ENCODE measurements at places on chromosomes 7 and 10.
A peak's percentile ranks its signal among the peaks of the same experiment; 100 is the strongest.

GRCh38 chr7:130299866-130300265 is 6.9 kb downstream of the CPA4 start:
- DNase-seq = no peak

GRCh38 chr7:128879939-128880746 is 17.5 kb downstream of the ATP6V1F start:
- no peak for DNase-seq

DNA sequence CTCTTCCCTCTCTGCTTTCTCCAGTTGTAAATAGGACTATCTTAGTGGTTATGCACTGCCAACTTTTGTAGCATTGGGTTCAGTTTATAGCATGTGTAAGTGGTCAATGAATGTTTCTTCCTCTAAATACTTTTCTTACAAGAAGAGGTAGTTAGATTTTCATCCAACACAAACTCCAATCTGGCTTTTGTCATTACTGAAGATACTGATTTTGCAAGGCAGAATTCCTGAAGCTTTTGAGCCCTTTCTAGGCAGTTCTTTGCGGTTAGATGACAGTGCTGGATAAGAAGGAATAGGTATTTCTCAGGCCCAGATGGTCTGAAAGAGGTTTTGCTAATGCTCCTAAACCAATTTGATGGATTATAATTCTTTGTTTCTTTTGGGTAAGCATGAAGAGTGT is 60.5 kb downstream of the BICC1 start:
- DNase-seq = no peak

GRCh38 chr10:130715686-130716670 is 579.8 kb downstream of the GLRX3 start:
- no peak for DNase-seq

GRCh38 chr7:101121991-101122932 is 4.6 kb upstream of the SERPINE1 start:
- DNase-seq = peak; percentile 63

- no peak for DNase-seq
Observed at GRCh38 chr7:42197451-42197850, 39.6 kb downstream of the GLI3 start.

DNA sequence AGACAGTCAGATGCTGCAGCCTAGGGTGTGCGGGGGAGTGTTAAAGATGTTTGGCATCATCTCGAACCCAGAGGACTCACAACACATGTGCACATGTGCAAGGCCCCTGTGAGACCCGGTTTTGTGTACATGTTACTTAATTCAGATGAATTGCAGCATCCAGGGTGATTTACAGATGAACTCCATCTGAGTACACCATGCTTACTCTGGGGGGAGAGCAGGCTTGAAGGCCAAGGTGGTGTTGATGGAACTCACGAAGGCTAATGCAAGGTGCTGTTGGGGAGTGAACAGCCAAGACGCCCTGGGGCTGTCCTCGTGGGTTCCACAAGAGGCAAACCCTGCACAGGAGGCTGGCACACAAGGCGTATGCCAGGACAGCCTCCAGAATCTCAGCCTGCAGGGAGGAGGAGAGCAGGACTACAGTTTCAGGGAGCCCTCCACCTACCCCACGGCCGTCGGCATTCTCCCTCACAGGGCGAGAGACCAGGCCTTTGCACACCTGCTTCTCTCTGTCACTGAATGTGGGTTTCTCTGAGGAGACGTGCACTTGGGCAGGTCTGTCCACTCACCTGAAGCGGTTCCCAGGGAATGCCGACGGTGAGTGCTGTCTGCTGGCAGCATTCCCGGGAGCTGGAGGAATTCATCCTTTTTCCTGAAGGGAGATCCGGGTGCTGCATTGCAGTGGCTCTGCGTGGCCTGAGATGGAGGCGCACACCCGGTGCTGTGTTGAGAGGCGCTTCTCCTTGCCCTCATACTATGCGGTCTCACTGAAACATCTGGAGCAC is 178.5 kb upstream of the RNF32 start:
- no peak for DNase-seq

- DNase-seq = no peak
Observed at GRCh38 chr10:5159126-5159525, 25.8 kb downstream of the AKR1C8 start.

DNA sequence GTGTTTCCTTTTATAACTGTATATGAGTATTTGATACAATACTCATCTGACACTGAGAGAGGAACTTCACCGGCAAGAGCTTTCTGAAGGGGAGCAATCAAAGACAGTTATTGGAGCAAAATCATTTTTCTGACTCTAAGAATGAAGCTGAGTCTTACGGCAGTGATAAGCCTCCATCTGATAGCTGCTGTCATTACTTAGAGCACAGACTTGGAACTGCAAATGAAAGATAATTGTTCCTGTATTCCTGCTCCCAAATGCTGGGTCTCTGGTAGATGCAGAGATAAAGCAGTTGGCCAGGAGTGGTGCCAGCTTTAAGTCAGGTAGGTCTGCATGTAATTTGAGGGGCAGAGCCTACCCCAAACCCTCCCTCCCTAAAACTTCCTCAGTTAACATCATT is 2.3 kb upstream of the PALS2 start:
- DNase-seq = no peak

- peak; percentile 7 for DNase-seq
Observed at GRCh38 chr7:54877683-54878082, 118.7 kb upstream of the SEC61G start.

- DNase-seq = no peak
Observed at GRCh38 chr7:157395206-157395605, 58.4 kb downstream of the DNAJB6 start.

GRCh38 chr10:133454204-133454893 is 604 bp downstream of the SCART1 start:
- DNase-seq = no peak

GRCh38 chr7:24531255-24531654 is 42.0 kb upstream of the PALS2 start:
- no peak for DNase-seq

- no peak for DNase-seq
Observed at GRCh38 chr10:113300617-113301016, 252.2 kb upstream of the HABP2 start.

DNA sequence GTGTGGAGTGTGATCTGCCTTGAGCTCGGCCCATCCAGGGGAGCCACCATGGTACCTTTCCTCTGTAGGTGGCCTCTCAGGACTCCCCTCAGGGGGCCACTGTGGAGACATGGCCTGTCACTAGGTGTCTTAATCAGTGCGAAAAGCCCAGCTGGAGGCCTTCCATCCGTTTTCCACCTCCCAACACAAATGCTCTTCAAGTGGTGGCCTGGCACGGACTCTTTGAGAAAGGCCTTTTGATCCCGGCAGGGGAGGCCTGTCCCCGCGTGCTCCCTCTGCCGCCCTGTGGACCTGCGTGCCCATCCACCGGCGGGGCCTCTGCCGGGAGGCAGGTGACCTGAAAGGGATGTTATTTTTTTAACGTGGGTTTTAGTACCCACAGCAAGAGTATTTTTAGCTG is 149.5 kb downstream of the RGS10 start:
- no peak for DNase-seq

GRCh38 chr7:126716321-126716720 is 536.4 kb downstream of the GRM8 start:
- DNase-seq = no peak

DNA sequence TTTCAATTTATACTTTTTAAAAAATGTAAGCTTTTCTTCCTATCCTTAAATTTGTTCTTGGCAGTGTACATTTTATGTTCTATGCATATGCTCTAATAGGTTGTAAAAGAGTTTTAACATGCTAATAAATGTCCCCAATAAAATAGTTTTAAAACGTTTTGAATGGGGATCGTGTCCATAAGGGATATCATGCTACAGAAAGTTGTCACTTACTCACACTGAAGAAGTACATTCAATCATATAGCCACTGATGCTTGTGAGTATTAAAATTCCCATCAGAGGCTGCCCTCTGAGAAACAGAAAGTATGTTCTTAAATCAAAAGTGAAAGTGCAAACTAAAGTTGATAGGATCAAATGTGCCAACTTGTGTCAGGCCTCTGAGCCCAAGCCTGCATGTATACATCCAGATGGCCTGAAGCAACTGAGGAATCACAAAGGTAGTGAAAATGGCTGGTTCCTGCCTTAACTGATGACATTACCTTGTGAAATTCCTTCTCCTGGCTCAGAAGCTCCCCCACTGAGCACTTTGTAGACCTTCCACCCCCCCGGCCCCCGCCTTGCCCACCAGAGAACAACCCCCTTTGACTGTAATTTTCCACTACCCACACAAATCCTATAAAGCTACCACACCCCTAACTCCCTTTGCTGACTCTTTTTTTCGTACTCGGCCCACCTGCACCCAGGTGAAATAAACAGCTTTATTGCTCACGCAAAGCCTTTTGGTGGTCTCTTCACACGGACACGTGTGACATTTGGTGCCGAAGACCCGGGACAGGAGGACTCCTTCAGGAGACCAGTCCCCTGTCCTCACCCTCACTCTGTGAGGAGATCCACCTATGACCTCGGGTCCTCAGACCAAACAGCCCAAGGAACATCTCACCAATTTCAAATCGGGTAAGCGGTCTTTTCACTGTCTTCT is 877 bp upstream of the NOD1 start:
- no peak for DNase-seq

GRCh38 chr7:23211589-23211988 is 29.7 kb downstream of the NUP42 start:
- no peak for DNase-seq

DNA sequence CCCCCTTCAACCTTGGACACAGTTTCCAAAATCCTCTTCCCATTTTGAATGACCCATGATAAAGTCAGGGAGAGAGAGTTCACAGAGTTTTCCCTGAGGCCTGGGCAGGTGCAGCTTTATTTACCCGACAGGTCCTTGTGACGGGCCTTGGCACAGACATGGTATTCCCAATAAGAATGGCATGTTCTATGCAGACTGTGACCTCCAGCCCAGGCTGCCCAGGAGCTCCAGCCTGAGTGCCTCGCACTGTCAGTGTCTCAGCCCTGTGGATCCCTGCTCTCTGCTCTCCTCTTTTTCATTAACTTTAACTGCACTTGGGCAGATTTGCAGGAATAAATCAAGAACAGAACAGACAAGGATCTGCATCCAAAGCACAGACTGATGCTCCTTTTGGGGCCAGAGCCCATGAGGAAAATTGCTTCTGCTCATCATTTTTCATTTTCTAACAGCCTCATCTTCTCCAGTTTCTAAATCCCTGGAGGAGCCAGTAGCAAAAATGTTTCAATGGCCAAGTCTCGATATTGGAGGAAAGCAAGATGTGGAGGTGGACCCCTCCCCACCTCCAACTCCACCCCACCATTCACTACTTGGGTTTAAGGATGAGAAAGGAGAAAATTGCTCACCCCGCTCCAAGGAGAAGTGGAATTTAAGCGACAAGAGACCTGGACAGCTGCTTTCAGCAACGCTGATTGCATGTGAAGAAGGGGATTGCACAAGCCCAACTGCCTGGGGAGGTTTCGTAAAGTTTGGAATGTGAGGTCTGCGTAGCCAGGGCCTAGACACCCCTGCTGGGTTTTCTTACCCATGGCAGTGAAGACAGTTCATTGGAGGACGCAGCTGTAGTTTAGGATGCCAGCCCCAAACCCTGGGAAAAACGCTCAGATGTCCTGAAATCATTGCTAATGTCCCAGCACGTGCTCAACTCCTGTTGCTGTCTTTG is 225.9 kb downstream of the WDR11 start:
- DNase-seq = no peak

- DNase-seq = no peak
Observed at GRCh38 chr10:38054361-38054797, 39.8 kb upstream of the ZNF37A start.

DNA sequence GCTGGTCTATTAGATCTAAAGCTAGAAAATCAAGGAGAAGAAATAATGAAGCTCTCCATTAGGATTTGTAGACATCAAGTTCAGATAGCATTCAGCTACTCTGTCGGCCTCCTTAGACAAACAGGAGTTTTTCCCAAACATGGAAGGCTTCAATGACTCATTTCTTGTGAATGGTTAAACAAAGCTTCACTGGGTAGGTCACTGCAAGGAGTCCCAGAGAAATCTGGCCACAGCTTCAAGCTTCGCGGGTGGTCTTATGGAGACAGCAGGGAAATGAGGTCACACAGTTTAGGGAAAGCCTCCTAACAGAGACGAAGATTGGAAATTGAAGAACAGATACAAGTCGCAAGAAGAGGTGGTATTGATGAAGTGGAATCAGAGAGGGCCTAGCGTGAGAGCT is 22.6 kb upstream of the LRRC72 start:
- no peak for DNase-seq

DNA sequence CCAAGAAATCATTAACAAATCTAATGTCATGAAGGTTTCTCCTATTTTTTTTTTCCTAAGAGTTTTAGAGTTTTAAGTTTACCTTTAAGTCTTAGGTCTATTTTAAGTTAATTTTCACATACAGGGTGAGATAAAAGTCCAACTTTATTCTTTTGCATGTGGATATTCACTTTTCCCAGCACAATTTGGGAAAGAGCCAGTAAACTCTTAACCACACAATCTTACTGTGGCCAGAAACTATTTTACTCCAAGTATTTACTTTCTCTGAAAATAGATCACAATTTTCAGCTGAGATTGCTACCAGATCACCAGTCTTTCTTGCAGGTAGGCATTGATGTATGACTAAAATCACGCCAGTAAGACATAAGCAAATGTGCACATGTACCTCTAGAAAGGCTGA is 728.5 kb downstream of the TNS3 start:
- no peak for DNase-seq

DNA sequence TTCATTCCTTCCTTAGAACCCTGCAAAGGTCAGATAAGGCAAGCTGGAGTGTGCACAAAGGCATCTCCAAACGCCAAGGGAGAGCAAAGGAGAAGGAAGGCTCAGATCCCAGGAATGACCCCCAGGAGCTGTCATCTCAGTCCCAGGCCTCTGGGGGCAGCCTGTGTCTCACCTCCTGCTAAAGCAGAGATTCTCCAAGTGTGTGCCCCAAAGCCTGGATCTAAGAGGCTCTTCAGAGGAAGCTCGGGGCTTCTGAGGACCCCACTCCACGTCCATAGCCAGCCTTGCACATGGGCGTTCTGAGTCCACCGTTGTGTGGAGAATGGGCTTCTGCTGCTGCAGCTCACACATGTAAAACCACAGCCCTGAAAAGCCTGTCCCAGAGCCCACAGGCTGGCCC is 5.1 kb upstream of the GRID1 start:
- DNase-seq = no peak

DNA sequence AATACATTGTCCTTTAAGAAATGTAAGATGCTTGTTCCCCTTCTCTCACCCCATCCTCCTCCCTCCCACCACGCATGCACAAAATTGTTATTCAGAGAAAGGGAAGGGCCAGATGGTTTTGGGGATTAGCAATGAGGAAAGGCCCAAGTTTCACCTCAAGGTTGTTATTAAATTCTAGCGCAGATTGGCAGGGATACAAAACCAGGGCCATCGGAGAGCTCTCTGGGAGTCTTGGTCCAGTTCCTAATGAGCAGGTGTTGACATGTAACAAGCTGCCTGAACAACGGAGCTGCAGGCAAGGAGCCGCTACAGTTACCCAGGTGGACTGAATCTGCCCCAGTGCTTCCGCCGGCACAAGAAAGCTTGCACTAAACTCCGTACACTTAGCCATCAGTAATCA is 9.7 kb upstream of the ANK3 start:
- DNase-seq = no peak

DNA sequence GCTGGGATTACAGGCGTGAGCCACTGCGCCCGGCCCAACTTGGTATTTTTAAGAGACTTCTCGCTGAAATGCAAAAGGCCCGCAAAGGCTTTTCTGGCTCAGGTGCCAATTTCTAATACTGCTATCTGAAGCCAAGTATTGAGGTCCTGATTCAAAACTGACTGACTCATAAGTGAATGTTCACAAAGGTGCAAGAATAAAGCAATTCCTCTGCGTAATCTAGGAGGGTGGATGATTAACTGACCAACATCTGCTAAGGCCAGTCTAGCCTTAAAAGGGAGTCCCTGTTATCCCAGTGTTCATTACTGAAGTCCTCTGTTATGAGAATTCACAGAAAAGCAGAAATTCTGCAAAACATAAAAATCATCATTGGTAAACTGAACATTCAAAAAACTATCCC is 111.4 kb downstream of the SRPK2 start:
- no peak for DNase-seq

Measured in HCT116 (cell line).